ENCODE measurements at places on chromosomes 11 and 22.

GRCh38 chr11:126189109-126189929 lies 22.1 kb downstream of the RPUSD4 start:
- DNase-seq = no peak

DNA sequence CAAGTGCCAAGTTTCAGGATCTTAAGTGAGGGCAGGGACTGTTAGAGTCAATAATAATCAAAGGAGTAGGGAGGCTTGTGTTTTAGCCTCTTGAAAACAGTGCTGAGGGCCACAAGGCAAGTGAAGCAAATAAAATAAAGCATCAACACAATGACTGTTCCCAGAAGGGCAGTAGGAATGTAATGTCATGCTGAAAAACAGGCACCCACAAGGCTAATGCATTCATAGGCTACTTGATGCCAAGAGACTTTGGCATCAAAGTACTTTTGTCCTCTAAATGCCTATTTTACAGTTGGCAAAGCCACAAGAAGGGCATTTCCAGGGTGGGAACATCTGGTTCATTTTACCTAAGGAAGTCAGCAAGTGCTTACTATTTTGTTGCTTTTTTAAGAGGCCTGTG lies 22.9 kb downstream of the RAB39A start:
- DNase-seq = no peak

- no peak for DNase-seq
Measured at GRCh38 chr11:59183771-59184170, 11.8 kb downstream of the DTX4 start.

GRCh38 chr11:7449211-7449840 lies 36.0 kb upstream of the OLFML1 start:
- peak; percentile 18 for DNase-seq

DNA sequence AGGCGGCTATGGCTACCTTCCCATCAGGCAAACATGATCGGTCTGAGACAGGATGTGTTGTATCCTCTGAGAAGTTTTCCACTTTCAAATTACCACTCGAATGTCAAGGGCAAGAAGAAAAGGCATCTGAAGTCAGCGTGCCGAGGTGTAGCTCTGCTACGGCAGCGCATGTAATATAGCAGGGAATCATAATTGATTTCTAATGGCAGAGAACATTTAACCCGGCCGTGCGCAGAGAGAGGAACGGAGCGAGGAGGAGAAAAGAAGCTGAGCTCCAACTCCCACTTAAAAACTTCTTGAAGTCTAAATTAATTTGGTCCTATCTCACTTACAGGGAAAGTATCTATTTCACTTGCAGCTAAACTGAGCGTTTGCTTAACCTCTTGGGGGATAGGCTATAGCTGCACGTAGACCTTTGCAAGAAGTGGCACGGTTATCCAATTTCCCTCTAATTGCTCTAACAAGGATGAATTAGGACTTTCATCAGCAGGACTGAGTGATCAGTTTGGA lies 137.3 kb upstream of the KIRREL3 start:
- no peak for DNase-seq

DNA sequence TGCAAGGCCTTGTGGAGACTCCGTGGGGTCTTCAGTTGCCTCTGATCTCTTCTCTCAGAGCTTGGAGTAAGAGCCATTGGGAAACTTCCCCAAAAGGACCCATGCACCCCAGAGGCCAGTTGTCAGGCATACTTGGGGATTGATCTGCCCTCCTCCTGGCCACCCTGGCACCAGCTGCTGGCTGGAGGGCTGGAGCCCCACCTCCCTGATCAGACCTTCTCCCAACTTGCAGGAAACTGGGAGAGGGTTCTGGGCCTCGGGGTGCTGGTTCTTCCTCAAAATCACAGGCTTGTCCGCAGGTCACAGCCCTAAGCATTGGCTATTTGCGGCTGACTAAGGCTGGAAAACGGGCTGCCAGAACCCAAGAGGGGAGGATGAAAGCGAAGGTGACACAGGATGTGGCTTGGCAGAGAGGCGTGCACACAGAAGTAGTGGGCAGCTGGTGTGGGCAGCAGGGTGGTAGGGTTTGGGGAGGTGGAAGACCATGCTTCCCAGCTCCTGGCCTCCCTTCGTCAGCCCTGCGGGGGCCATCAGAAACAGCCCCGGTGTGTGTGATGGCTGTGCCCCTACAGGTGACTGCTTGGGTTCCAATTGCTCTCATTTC lies 1.3 kb upstream of the DGKZ start:
- no peak for DNase-seq

DNA sequence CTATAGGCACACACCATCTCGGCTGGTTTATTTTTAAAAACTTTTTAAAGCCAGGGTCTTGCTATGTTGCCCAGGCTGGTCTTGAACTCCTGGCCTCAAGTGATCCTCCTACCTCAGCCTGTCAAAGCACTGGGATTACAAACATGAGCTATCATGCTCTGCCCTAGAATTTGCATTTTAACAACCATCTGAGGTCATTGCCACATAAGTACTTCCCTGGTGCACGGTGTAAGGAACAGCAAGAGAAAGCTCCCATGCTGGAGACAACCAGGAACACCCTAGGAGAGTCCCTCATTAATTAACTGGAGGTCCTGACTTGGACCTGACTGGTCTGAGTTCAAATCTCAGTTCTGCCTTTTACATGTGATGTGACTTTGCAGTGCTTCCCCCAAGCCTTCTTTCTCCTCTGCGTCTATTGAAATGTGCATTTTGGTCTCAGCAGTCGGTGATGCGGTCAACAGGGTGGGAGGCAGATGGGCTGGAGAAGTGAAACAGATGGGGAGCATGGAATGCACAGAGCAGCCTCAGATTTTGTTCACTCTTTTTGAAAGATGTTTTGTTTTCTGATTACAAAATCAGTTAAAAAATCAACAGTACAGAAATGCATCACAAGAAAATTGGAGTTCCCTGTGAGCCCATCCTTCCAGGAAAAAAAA lies 146.5 kb downstream of the MYO18B start:
- DNase-seq = no peak

GRCh38 chr11:11992257-11993212 lies 15.9 kb downstream of the DKK3 start:
- peak; percentile 48 for DNase-seq
